ENCODE measurements at places on chromosomes 3 and 15.

GRCh38 chr3:35505181-35505580, 134.1 kb upstream of the ARPP21 start:
- peak; percentile 75 for DNase-seq

DNA sequence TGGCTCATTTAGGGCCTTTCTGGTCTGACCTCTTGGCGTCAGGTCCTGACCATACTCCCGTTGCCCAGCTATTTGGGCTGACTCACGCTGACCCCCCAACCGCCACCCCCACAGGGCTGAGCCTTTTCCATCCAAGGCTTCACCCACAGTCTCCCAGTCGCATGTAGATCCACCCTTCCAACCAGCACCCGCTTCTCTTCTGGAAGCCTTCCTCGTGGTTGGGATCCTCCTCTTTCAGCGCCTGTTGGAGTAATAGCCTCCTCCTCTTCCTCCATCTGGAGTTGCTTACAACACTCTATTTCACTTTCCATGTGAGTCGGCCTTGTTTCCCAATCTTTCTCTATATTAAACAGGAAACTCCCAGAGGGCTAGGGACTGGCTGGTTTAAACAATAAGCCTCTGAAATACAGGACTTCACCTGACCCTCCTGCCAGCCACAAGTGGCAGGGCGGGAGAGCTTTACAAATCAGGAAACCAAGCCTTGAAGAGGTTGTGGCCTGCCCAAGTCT, 2.1 kb upstream of the ALAS1 start:
- no peak for DNase-seq

DNA sequence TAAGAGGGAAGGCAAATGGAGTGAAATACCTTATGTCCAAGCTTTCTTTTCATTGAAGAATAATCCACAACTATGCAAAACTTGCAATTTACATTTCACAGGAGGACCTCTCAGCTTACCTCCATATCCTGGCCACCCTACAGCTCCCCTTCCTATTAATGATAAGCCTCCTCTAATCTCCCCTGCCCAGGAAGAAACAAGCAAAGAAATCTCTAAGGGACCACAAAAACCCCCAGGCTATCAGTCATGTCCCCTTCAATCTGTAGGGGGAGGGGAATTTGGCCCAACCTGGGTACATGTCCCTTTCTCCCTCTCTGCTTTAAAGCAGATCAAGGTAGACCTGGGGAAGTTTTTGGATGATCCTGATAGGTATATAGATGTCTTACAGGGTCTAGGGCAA, 11.0 kb upstream of the OSBPL11 start:
- no peak for DNase-seq

DNA sequence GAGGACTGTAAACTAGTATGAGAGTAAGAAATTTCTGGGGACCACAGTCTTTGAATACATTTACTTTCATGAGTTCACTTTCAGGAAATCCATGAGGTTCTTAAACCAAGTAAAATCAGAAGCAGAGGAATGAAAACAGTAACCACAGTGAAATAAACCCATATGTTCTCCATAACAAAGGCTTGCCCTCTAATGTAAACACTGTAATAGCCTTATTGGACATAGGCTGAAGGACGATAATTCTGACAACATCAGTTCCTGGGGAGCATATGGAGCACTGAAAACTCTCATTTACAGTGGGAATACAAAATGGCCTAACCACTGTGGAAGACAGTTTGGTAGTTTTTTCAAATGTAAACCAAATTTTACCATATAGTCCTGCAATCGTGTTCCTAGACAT, 965.8 kb downstream of the NSUN3 start:
- DNase-seq: no peak

DNA sequence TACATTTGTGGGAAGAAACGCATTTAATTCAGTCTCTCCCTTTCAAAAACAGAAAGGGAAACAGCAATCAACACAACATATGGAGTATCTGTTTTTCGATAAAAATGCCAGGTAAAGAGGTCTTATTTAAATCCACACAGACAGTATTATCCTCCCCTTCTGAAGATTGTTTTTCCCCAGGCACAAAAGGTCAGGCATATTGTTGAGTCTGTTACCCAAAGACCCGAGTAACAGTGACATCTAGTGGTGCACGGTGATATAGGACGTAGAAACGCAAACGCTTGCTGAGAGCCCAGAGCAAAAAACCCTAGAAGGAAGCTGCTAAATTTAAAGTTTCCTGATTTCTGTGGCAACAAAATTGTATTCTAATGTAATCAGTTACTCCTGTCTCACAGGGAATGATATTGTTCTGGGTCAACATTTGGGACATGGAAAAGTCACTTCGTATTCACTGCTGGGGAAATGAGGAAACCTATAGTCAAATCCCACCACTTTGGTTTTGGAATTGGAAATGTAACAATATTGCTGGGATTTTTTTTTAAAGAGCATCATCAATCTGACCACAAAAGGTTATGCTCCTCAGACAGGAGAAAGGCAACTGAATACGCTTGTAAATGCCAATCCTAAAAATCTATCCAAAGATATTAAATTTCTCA, 312.7 kb upstream of the CCDC54 start:
- peak; percentile 80 for DNase-seq

- DNase-seq: no peak
Measured at GRCh38 chr3:37926611-37927010, 64.0 kb upstream of the VILL start.

DNA sequence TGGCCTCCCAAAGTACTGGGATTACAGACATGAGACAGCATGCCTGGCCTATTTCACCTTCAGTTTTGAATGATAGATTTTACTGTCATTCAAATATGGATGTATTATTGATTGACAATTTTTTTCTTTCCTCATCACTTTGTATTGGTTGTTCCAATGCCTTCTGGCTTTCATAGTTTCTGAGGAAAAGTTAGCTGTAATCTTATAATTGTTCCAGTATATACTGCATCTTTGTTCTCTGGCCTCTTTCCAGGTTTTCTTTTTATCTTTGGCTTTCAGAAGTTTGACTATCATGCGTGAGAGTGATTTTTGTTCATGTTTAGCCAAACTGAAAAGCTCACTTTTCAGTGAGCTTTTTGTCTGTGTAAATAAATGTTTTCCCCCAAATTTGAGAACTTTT, 157.1 kb downstream of the RSRC1 start:
- no peak for DNase-seq

DNA sequence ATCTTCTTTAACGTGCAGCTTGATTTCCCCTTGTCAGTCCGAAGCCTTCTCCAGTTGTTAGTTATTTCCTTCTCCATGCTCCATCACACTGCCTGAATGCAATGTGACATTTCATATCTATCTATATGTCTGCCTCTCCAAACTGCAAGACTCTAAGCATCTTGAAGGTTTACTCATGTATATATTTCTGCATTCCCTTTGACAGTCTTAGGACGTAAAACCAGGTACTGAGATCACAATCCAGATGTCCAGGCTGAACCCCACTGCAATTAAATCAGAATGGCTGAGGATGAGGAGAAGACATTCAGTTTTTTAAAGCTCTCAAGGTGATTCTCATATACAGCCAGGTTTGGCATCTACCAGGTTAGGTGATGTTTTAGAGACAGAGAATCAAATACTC, 6.1 kb upstream of the SATB1 start:
- no peak for DNase-seq

DNA sequence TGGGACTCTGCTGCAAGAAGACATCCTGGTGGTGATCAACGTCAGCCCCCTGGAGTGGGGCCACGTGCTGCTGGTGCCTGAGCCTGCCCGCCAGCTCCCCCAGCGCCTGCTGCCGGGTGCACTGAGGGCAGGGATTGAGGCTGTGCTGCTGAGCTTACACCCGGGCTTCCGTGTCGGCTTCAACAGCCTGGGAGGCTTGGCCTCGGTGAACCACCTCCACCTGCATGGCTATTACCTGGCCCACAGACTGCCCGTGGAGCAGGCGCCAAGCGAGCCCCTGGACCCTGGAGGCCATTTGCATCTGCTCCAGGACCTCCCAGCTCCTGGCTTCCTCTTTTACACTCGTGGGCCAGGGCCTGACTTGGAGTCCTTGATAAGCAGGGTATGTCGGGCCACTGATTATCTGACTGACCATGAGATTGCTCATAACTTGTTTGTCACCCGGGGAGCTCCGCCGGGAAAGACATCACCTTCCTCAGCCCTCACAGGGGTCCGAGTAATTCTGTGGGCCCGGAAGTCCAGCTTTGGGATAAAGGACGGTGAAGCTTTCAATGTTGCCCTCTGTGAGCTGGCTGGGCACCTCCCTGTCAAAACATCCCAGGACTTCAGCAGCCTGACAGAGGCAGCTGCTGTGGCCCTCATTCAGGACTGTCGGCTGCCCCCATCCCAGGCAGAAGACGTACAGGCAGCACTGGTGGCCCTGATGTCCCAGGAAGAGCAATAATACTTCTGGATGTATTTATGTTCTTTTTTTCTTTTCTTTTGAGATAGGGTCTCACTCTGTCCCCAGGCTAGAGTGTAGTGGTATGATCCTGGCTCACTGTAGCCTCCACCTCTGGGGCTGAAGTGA, 7.6 kb downstream of the GDPGP1 start:
- no peak for DNase-seq

- no peak for DNase-seq
Measured at GRCh38 chr15:45641999-45642932, 7.4 kb downstream of the SQOR start.

DNA sequence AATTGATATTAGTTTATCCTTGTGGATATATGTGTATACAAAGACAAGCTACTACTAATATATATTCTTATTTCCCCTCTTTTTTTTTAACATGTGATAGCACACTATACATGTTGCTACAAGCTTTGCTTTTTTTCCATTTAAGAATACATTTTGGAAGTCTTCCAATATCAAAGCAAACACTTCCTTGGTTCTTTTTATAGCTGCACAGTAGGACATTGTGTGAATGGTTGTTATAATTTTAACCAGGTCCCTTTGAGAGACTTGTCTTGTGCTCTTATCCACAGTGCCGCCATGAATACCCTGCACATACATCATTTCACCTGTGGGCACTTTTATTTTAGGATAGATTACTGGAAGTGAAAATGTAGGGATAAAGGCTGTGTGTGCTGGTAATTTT, 88.7 kb downstream of the CACNA2D3 start:
- DNase-seq: no peak

- no peak for DNase-seq
Measured at GRCh38 chr15:67174446-67174845, 80.0 kb downstream of the AAGAB start.

- DNase-seq: no peak
Measured at GRCh38 chr15:60804986-60805949, 326.3 kb upstream of the ICE2 start.

DNA sequence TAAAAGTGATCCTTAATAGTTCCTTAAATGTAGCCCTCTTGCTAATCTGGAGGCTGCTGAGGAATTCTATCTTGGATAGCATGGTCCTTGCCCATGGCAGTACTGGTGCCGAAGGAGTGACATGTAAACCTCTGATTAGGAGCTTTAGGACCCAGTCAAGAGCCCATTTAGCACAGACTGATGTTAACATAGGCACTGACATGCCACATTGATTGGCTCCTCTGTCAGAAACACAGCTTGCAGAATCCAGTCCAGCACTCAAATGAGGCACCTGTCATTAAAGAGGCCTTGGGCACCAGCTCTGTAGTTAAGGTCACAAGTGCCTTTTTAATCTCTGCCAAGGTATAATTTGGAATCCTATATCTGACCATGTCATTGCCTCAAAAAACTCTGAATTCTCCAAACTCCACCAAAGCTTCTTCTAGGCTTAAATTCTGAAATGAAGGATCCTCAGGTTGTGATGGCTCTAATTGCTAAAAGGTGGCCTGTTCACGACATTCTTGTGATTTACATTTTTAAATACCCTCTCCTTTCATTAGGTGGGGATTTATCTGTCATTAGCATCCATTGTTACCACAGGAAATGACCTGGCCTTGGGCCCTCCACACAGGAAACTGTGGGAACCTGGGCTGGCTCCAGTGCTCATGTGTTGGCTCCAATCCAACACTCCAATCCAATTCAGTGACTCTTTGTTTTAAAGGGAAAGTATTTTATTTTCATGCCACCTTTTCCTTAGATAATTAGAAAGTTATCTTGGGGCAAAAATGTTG, 57.3 kb upstream of the RNF7 start:
- peak; percentile 27 for DNase-seq

GRCh38 chr15:79321876-79322275, 11.0 kb downstream of the TMED3 start:
- DNase-seq: no peak

DNA sequence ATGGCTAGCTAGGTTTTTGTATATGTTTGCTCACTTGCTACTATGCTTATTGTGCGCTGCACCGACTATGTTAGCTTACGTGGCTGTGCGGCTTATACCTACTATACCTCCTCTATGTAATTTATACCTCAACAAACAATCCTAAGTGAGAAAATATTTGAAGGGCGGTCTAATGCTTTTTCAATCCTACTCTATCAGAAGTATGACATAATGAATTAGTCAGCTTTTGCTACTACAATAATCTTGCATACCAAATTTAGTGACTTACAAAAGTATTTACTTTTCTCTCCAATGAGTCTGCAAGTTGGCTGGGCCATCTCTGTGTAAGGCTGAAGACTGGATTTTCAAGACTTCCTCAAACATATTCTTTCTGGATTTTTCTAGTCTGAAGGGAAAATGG, 391.2 kb upstream of the NECTIN3 start:
- no peak for DNase-seq

GRCh38 chr3:139897759-139898158, 37.2 kb upstream of the CLSTN2 start:
- DNase-seq: no peak

DNA sequence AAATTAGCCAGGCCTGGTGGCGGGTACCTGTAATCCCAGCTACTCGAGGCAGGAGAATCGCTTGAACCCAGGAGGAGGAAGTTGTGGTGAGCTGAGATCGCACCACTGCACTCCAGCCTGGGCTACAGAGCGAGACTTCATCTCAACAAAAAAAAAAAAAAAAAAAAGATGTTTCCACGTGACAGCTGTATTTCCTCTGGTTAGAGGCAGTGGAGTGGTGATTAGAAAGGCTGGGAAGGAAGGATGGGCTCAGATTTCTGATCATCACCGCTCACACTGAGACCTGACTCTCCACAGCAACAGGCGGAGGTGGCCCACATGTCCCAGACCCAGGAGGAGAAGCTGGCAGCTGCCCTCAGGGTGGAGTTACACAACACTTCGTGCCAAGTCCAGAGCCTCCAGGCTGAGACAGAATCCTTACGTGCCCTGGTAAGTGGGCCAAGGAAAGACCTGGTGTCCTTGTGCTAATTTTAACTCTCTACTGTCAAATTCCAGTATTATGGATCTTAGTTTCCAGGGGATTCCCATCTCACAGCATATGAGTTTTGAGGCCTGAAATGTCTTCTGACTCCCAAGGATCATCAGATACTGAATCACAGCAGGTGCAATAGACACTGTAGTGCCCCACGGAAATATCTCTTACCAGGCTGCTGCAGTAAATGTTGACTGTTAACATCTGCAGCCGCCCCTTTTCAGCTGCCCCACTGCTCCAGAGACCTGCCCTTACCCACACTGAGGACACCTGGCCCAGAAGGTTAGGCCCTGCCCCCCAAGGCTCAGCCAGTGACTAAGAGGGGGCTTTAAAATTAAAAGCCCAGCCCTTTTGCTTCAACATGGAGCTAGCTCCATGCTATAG, 66.9 kb downstream of the BFSP2 start:
- no peak for DNase-seq

Measured in renal pelvis (tissue), 12 donors.